Tibial nerve (tissue), 4 donors: ENCODE measurements at places on chromosomes 12 and 14. TPM values are rescaled to one million over a fixed set of nuclear protein-coding genes. Genes with fewer than 3 reads are reported as not detected.

The SLCO1B1 gene
- total RNA-seq = not detected

- H3K4me3 ChIP-seq = no peak overlapping the region
- peak overlapping the region; percentile 85 for H3K27ac ChIP-seq
- no peaks in the 10 kb centered on the region for H3K36me3 ChIP-seq
- H3K4me1 ChIP-seq = peaks cover 24% of the 10 kb centered on the region
These were observed 9.5 kb downstream of the VASH1 start for GRCh38 chr14:76770521-76771436.

DNA sequence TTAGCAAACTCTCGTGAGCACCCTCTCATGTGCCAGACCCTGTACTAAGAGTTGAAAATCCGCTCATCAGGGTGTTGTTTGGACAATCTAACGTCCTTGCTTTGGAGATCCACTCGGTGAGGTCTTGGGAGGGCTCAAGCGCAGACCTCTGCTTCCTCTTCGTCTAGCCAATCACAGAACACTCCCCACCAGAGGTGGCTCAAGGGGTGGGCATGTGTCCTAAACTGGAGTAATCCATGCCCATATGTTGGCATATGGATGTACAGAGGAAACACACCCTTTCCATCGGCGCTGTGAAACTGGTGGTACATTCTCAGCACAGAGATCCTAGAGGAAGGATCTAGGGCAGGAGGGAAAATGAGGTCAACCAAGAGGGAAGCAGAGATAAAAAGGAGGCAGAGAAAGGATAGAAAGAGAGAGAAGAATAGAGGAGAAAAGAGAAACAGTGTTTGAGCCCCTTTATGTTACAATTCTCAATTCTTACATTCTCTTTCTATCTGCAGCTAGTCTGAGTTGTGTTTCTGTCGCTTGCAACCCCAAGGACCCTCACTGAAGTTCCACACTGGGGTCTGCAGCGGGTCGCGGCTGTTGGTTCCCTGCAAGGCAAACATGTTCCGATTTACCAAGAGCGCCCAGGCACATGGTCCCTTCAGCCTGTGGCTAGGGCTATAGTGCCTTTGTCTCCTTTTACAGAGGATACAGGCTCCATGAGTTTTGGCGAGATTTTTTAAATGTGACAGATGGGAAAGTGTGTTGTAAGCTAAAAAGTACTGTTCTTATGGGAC, 40.5 kb downstream of the DLK1 start:
- DNase-seq = no peak
- no peak overlapping the region for H3K4me3 ChIP-seq
- no peaks in the 10 kb centered on the region for H3K4me1 ChIP-seq
- H3K27ac ChIP-seq = no peak overlapping the region
- no peaks in the 10 kb centered on the region for H3K36me3 ChIP-seq

- no peaks in the 10 kb centered on the region for H3K4me1 ChIP-seq
- peaks cover 6% of the 10 kb centered on the region for H3K36me3 ChIP-seq
- no peak for DNase-seq
- H3K27me3 ChIP-seq = no peaks in the 10 kb centered on the region
These were observed 62.7 kb downstream of the RBM19 start for GRCh38 chr12:113903381-113903863.

DNA sequence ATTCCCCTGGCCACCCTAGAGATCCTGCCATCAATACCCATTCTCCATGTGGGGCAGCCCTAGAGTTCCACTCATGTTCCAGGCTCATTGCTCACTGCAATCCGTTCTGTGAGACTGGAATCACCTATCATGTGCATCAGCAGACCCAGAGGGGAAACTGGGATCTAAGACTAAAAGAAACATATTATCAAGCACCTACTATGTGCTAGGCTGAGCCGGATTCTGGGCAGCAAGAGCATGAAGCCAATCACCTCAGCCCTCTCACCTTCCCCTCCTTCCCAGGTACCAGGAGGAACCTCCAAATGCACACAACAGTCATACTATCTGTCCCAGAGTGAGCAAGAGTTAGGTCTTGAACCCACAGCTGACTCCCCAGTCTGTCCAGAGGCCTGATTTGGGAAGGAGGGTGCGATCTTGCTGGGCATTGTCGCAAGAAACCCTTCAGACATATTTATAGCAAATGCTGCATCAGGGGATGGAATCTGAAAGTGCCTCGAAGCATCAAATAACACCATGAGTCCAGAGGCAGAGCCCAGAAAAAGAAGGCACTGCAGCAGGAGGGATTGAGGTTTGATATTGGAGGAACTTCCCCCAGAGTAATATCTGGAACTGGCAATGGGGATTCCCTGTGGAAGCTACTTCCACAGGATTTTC, 6.7 kb upstream of the CACNB3 start:
- H3K27ac ChIP-seq = peak overlapping the region; percentile 59
- no peaks in the 10 kb centered on the region for H3K27me3 ChIP-seq
- peaks cover 52% of the 10 kb centered on the region for H3K4me1 ChIP-seq
- no peak overlapping the region for H3K4me3 ChIP-seq
